GM13977 (cell line): ENCODE measurements at places on chromosomes 12 and 14.

DNA sequence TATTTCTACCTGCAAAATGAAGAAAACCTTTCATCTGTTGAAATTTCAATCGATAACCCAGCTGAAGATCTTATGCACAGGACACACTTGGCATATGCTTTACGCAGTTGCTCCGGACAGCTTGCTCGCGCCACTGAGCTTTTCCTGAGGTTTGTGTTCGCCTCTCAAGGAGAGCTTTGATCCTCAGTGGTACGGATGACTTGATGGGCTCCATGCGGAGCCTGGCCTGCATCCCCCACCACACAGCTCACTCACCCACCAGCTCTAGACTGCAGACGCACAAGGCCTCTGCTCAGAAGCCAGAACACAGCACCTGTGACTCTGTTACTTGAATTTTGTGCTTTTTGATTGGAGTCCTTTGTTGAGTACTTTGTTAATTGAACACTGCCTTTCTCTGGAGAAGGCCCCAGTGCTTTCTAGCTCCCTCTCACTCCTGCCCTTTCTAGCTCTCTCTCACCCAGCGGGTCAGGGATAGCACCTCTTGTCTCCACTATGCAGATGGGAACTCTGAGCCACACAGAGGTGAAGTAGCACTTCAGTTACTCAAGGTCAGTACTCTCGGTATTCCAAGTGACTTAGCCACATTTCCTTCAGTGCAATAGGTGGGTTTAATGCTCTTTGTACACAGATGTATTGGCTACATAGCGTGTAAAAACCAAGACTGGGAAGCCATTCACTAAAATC lies 52.1 kb downstream of the TBC1D30 start:
- no peak for DNase-seq

DNA sequence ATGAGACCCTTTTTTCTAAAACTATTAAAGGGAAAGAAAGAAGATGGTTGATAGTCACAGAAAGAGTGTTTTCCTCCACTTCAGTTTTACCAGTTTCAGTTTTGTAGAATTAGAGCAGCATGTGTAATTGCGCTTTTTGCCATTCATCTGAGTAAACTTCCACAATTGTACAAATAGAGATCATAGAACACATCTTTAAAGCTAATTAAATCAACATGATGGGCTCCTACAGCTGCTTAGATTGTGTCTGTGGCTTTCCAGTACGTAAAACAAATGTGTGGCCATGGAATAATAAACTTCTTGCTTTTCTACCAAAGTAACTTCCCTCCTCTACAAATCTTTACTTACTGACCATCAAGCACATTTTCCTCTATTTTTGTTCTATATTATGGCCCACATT lies 84.2 kb upstream of the LRIG3 start:
- no peak for DNase-seq

GRCh38 chr12:78680596-78680995 lies 184.0 kb upstream of the SYT1 start:
- no peak for DNase-seq

- DNase-seq: no peak
Observed at GRCh38 chr14:27863166-27863565, 903.4 kb upstream of the FOXG1 start.

DNA sequence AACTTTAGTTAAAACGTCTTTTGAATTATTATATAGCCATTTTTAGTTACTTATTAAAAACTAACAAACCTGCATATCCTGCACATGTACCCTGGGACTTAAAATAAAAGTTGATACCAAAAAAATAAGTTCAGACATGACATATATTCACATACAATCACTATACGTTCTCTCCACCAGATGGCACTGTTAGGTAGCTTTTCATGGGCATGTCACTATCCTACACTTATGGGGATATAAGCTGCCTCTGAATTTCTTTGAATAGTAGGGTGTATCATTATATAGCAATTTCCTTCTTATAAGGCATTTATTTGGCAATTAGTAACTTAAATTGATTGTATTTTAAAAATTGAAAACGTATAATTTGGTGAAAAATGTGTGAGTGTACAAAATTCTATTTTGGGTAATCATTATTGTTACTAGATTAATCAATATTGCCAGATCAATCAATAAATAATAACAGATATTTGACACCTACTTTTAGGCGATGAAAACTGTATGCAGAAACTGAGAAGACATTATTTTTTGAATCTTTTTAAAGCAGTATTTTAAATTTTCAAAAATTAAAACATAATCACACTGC lies 31.8 kb upstream of the OR10A7 start:
- DNase-seq: peak; percentile 40

GRCh38 chr14:65110525-65110924 lies 8.2 kb upstream of the MAX start:
- no peak for DNase-seq

GRCh38 chr14:95413289-95414215 lies 93.8 kb upstream of the CLMN start:
- DNase-seq: no peak

DNA sequence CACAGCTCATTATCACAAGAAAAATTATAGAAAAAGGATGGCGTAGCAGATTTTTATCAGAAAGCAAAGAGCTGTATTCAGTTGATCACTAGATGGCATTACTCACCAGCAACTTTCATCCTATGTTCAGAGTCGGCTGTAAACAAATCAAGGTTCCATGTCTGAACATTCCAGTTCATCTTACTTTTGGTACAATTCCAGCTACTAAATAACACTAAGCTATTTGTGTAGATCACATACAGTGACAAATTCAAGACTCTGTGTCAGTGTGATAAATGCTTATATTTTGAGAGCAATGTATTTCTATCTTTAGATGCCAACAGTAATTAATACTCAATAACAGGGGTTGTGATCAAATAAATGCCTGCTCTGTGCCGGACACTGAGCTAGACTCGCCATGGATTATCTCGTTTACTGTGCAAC lies 30.1 kb downstream of the NRDE2 start:
- peak; percentile 39 for DNase-seq
